ENCODE measurements at places on chromosomes 5 and 9.

DNA sequence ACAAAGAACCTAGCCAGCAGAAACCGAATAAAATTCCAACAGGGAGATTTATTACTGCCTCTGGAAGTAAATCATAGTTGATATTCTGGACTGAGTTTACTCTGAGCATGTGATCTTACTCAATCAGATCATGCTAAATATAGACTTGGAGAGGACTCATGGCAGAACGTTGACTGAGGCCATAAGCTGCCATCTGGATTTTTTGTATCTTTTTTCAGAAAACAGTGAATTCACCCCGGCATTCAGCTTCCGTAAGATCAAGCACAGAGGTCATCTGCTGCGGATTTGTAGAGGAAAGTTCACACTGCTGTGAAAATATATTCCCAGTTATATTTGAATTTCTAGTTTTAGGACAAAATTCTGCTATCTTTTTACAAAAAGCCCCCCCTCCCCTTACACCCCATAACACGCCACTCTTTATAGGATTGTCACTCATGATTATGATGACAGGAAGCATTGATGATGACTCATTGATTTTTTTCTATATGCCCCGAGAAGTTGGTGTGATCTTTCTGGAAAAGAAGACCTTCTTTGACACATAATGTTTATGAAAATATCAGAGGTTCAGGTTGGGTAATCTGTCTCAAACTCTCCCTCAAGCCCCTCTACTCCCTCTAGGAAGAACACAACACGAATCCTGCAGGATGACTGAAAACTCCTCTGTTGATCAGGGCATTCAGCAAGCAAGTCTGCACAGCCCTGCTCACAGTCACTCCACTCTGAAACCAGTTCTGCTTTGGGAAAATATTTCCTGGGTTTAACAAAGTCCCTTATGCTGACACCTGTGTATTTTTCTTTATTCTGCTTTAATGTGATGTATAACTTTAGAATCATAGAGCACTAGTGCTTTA, 70.8 kb downstream of the NXNL2 start:
- DNase-seq = no peak

- no peak for DNase-seq
Measured at GRCh38 chr9:61671276-61671973, 481.6 kb downstream of the SPATA31A7 start.

DNA sequence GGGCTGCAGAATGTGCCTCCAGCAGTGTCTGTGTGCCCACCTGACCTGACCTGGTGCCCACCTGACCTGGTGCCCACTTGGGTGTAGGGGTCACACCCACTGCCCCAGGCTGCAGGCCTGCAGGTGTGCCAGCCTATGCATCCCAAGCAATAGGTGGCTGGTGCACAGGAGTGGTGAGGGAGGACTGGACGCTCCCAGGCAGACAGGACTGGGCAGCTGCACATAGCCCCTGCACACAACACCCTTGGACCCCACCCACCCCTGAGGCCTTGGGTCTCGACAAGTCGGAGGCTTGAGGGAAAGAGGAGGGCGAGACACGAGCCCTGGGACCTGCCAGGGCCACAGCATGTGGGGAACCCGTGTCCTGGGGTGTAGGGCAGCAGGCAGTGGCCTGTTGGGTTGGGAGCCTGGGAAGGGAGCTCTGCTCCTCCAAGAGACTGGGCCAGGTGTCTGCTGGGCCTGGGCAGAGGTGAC, 10.8 kb upstream of the NRARP start:
- DNase-seq = no peak

DNA sequence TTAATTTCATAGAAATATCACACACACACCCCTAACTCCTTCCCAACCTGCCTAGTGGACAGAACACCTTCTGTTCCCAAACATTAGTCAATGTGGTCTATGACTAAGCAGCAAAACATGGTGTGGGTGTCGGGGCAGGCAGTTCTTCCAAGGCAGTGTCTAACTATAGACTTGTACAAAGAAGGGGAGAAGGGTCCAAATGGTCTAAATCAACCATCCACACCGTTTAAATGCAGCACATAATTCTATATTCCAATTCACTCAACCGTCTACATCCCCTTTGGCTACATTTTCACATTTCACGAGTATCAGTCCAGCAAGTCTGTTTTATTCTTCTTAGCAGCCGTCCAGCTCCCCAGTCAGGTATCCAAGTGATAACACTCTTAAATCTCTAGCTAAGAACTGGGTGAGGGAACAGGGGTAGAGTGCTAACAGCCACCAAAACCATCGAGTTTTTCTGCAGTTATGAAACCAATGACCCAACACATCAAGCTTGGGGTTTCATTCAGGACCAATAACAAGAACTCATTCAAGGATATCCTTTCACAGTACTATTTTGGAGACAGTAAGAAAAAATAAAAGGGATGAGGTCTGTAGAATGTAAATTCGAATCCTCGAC, 3.3 kb downstream of the ZNF608 start:
- DNase-seq = no peak
